ENCODE measurements at places on chromosomes 4 and X.

GRCh38 chr4:71255976-71256375, 82.8 kb upstream of the SLC4A4 start:
- no peak for DNase-seq

DNA sequence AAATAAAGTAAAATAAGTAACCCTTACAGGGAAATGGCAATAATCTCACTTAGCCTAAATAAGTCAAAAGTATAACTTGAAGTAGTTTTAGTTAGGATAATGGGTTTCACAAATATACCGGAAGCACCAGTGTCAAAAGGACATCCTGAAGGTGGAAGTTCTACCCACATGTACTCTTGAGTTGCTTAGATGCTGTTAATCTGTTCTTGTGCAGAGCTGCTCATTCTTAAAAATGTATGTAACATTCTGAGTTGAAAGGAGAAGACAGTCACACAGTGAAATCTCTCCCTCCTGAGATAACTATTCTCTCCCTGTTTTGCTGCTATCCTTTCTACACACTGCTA, 11.2 kb upstream of the CCNG2 start:
- DNase-seq: no peak

DNA sequence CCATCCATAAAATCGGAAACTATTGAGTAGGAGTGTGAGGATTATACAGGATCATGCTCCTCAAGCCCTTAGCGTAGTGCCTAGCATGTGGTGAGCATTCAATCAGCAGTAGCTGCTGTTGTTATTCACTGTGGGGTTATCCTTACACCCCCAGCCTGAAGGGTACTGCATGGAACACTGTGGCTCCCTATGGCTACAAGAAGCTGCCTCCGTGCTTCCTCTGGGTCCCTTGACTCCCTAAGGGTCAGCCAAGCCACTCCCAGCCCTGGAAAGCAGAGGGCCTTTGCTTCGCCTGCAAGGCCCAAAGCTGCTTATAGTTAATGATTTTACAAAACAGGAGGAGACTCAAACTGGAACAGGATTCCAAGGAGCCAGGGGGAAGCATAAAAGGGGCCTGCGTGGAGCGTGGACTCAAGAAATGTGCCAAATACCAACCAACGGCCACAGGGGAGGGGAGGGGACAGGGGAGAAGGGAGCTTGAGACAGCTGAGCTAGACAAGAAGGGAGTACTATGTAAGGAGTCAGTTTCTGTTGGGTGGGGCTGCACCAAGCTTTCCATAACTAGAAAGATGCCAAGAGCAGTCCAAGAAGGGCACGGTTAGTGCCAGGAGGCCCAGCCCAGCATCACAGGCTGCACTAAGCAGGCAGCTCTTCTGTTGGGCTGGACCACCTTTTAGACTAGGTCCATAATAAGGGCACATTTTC, 15.9 kb downstream of the SEPTIN6 start:
- no peak for DNase-seq

- DNase-seq: no peak
Observed at GRCh38 chr4:32890398-32890797, 2170.2 kb downstream of the PCDH7 start.

DNA sequence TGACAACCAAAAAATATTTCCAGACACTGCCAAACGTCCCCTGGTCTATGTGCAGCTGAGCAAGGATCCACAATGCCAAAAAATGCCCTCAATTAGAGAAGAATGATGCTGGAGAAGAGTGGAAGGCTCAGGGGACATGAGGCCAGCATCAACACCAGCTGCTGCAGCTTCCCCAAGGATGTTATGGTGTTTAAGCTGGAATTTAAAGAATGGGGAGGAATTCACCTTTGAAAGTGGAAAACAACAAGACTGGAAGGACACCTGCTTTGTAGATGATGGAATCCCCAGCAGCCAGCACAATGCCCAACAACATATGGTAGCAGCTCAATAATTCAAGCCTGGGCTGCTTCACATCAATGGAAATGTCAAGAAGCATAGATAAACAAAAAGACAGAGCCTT, 20.3 kb upstream of the SMPX start:
- no peak for DNase-seq

- no peak for DNase-seq
Observed at GRCh38 chr4:40310225-40310624, 24.9 kb upstream of the CHRNA9 start.

DNA sequence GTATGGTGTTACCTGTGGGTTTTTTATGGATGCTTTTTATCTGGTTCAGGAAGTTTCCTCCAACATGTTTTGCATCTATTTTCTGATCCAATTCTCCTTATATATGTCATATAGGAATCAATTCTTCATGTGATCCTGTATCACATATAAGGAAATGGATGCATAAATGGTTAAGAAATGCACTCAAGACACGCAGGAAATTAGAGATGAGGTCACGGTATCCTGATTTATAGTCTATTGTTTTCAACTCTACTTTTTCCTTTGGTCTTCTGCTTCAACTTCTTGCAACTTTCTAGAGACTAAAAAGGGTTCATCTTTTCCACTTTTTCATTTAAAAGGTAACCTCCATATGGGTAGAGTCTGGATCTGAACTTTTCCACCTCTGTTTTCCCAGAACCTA, 33.6 kb upstream of the IL13RA1 start:
- no peak for DNase-seq

GRCh38 chrX:3962511-3963311, 249.3 kb upstream of the PRKX start:
- no peak for DNase-seq

- DNase-seq: no peak
Observed at GRCh38 chrX:55480390-55481062, 9.1 kb downstream of the USP51 start.

- DNase-seq: no peak
Observed at GRCh38 chr4:150577796-150578195, 4.2 kb upstream of the MAB21L2 start.

- DNase-seq: no peak
Observed at GRCh38 chrX:126733874-126734273, 85.7 kb upstream of the PRR32 start.

GRCh38 chr4:53748328-53748772, 157.1 kb upstream of the LNX1 start:
- DNase-seq: no peak

DNA sequence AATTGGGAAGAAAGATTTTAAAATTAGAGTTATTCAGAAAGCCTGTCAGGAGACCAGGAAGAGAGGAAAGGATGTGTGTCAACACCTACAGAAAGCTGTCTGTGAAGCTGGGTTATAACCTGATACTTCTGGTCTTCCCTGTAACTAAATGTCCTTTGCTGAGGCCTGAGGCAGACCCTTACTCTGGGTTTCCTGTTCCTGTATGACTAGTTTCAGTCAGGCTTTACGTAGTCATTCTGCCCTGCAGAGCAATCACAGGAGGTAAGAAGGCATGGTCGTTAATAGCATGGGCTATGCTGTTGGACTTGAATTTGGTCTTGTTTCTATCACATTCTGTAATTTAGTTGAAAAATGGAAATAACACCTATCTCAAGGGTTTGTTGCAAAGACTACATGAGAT, 110.5 kb upstream of the IGFBP7 start:
- no peak for DNase-seq

GRCh38 chr4:88522702-88523324, 763 bp downstream of the PYURF start:
- no peak for DNase-seq

DNA sequence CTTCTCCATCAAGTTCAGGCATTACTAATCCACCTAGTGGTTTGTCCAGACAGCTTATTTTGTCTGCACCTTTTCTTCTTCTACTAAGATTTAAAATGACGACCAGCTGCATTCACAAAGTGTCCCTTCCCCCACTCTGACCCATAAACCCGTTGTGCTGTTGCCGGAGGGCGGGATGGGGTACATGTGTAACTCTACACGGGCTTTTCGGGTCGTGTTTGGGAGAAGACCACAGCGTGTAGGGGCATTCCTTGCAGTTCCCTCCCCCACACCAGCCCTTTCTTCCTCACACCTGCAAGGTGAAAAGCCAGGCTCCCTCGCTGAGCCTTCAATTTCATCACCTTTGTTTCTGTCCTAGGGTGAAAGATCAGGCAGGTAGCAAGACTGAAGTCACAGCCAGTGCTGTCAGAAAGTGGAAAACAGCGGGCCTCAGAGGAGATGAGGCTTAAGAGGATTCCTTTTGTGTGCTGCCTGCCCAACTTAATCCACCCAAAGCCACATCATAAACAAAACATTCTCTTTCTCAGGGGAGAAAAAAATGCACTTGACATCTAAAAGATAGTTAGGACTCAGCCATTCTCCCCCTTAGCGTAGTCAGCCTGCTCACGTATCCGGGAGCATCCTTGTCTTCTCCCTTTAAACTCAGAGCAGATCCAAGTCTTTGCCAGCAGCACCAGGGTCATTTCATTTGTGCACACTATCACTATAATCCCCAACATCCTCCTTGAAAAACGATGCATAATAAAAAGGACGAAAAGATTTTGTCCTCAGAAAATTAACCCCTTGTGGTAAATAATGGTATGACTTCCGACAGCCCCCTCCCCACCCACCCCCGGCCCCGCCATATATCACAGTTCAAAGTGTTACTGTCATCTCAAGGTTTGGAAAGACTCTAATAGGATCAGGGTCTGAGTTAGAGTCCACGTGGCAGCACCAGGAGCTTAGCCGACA, 599.0 kb downstream of the RAB28 start:
- DNase-seq: no peak

- DNase-seq: no peak
Observed at GRCh38 chrX:123153846-123154335, 30.2 kb upstream of the GRIA3 start.

DNA sequence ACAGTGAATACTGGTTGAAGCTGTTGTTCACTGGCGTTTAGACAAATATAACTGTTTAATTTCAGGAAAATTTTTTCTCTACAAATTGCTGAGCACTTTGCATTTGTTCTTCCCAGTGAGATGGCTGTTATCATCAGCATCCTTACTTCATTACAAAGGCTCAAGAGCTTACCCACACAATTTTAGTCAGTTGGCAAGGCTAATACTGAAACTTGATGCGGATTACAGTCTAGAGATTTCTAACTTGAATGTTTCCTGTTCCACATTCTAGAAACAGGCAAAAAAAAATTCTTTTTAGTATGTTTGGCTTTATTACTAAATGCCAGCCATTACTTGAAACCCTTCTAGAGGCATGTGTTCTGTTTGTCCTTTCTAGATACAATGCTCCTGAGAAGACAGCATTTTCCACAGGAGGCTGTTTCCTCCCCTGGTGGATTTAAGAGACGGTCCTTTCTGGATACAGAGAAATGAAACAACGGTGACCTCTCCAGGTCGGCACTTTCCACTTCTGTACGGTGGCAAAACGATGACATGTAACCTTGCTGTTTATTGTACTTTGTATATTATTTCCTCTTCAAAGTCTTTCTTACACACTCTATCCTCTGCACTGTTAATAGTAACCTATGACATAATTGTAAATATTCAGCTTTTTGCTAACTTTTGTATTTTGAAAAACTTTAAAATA, 80.9 kb downstream of the RFC1 start:
- no peak for DNase-seq

DNA sequence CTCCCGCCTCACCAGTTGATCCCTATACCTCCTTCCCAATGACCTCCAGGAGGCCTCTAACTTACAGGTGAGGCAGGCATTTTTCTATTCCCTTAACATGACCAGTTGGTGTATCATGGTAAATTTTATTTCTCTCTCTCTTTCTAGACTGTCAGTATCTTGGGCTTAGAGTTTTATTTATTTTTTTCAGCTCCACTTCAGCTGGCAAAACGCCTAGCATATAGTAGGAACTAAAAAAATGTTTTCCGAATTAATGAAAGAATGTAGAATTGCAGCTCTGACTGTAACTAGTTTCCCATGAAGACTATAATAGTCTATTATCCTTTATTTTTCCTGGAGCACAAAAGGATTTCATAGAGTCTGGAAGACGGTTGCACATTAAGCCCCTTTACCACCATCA, 84.8 kb downstream of the PDE5A start:
- DNase-seq: no peak

Measured in urinary bladder (tissue), 4 donors.